AML-193 (cell line): ENCODE measurements at places on chromosomes 16 and 17.

DNA sequence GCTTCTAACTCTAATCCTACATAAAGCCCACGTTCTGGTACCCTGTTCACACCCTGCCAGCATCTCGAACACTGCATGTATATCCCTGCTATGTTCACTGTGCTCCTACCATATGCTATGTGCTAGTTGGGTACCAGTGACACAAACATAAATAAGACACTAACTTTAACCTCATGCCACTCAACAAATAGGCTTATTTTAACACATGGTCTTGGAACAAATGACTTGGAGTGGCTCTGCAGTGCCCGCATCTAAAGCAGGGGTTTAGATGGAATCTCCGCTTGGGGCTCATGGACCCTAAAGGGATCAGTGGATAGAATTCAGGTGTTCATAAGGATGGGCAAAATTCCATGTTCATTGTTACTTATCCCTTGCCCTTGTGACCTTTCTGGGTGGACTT, 175.7 kb upstream of the ZKSCAN2 start:
- DNase-seq = no peak

DNA sequence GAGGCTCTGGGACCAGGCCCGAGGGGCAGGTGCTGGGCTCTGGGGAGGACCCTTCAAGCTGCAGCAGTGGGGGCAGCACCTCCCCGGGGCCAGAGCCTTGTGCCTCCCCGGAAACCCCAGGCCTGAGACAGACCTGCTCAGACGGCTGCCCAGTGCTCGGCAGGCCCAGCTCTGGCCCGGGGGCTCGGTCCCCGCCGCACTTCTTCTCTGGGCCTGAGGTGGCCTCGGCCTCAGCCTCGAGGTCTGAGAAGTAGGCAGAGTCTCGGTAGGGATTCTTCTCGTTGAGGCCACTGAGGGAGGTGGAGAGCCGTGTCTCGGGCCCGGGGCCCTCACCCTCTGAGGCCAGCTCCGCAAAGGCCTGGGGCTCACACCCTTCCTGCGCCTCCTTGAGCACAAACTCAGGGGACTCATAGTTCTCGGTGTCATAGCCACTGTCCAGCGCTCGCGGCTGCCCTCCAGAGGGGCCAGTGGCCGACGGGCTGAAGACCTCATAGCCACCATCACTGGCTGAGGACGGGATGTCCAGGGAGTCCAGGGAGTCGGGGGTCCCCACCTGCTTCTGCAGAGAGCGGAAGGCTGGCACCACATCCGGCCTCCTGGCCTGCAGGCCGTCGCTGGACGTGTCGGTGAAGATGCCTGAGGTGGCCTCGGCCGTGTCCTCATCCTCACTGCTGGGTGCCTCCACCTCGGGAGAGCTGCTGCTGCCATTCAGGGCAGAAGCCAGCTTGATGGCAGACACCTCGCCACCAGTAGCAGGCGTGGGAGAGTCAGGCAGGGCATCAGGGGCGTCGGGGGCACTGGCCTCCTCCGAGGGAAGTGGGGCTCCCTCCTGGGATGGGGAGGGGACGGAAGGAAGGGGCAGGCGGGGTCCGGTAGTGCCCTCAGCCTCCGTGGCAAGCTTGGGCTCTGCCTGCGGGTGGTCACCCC, 44.3 kb upstream of the PVALEF start:
- no peak for DNase-seq

DNA sequence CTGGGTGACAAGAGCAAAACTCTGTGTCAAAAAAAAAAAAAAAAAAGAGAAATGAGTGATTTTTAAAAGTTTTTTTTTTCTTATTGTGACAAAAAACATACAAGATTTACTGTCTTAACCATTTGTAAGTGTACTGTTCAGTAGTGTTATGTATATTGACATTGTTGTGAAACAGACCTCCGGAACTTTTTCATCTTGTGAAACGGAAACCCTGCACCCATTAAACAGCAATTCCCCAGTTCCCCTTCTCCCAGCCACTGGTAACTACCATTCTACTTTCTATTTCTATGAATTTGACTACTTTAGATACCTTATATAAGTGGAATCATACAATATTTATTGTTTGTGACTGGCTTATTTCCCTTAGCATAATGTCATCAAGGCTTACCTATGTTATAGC, 18.7 kb downstream of the DUS2 start:
- DNase-seq = no peak

DNA sequence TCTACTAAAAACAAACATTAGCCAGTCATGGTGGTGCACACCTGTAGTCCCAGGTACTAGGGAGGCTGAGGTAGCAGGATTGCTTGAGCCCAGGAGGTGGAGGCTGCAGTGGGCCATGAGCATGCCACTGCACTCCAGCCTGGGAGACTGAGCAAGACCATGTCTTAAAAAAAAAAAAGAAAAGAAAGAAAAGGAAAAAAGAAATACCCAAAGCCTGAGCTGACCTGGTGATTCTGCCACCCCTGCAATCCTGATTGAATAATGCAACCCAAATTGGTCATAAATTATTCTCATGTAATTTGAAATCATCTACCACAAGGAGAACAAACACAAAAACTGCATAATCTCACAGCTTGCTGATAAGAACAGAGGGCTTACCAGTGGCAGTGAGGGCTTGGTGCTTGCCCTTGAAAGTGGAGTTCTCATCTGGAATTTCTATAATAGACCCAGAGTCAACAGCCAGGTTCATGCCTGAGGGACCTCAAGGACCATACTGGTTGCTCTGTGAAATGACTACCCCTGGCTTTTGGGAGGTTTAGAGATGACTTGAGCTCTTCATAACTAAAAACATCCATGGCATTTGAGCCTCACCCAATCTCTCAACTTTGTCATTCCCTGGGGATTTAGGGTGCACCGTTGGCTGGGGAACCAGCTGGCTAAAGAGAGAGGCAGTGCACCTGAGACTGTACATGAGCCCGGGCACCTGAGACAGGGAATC, 35.4 kb upstream of the TMC5 start:
- DNase-seq = no peak

DNA sequence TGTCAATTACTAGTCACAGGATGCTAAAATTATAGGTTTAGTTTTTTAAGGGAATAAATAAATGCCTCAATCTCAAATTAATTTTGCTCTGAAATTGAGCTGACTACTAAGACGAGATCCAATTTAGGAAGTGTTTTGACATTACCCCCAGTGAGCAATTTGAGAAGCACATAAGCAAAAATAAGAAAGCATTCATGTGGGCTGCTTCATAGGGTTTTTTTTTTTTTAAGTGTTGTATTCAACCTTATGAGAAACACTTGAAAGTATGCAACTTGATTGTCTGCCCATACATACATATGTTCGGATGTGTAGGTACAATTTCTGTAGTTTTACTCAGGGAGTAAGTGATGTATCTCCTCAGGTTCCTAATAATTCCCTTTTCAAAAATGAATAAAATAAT, 77.6 kb downstream of the PRKCA start:
- DNase-seq = no peak

DNA sequence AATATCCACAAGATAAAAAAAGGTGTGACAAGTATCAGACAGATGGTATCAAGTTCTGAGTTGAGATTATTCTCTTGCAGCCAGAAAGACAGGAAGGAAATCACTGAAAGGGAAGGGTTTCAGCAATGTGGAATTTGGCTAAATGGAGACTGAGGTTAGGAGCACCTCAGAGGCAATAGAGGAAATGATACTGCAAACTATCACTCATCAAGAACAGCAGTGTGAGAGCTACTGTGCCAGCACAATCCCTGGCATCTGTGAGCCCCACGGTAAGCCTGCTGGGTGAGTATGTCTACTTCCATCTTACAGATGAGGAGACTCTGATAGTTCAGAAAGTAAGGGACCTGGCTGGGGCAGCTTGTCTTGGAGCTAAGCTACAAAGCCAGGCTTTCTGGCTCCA, 162.0 kb downstream of the SALL1 start:
- no peak for DNase-seq

- no peak for DNase-seq
These were observed 34.4 kb upstream of the MLKL start for GRCh38 chr16:74735162-74735452.

DNA sequence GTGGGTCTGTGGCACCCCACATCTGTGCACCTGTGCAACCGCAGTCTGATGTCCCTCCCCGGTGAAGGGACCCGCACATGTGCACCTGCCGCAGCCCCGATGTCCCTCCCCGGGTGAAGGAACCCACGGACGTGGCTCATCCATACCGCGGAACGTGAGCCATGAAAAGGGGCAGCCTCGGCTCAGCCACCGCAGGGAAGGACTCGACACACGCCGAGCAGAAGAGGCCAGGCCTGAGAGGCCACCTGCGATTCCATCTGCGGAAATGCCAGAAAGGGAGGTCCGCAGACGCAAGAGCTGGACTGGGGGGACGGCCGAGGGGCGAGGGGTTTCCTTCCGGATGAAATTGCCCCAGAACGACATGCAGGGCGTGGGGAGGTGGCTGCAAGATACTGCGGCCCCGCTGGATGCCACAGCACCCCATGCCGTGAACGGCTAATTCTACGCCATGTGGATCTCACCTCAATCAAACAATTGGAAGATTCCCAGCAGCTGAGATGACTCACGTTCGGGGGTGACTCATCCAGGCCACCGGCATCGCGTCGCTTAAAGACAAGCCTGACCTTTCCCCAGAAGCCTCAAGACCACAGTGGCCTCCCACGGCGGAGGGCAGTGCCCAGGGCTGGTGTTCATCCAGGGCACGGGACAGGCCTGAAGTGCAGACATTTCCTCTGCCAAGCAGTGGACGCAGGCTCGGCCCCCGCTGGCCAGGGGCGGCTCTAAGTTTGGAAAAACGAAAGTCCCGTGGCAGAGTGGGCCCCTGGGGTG, 21.0 kb downstream of the SOX8 start:
- no peak for DNase-seq

DNA sequence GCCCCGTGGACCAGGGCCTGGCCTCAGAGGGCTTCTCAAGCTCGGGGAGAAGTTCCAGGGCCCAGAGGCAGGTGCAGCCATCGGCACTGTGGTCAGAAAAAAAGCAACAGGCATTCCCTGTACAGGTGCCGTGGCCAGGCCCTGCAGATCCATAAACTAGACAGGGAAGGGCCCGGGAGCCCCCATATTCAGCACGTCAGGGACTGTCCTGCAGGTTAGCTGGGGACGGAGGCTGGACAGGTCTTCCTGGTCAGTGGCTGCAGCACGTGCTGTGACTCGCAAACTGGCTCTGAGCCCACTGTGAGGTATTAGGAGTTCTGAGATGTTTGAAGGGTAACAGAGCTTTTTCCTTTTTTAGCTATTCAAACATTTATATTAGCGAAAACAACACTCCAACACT, 15.0 kb upstream of the C16orf95 start:
- no peak for DNase-seq

GRCh38 chr16:10578474-10579316, 1.7 kb downstream of the EMP2 start:
- no peak for DNase-seq

- no peak for DNase-seq
These were observed 8.6 kb upstream of the HS3ST2 start for GRCh38 chr16:22805326-22805725.

GRCh38 chr16:24999856-25000461, 15.2 kb downstream of the ARHGAP17 start:
- no peak for DNase-seq

GRCh38 chr17:67452681-67453554, 75.8 kb downstream of the PITPNC1 start:
- DNase-seq = no peak

- DNase-seq = no peak
These were observed 96.9 kb downstream of the RBFOX3 start for GRCh38 chr17:79513820-79514535.

DNA sequence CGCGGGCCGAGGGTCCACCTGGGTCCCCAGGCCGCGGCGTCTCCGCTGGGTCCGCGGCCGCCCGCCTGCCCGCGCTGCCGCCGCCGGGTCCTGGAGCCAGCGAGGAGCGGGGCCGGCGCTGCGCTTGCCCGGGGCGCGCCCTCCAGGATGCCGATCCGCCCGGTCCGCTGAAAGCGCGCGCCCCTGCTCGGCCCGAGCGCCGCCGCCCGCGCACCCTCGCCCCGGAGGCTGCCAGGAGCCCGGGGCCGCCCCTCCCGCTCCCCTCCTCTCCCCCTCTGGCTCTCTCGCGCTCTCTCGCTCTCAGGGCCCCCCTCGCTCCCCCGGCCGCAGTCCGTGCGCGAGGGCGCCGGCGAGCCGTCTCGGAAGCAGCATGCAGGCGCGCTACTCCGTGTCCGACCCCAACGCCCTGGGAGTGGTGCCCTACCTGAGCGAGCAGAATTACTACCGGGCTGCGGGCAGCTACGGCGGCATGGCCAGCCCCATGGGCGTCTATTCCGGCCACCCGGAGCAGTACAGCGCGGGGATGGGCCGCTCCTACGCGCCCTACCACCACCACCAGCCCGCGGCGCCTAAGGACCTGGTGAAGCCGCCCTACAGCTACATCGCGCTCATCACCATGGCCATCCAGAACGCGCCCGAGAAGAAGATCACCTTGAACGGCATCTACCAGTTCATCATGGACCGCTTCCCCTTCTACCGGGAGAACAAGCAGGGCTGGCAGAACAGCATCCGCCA, 504 bp downstream of the FOXC2 start:
- DNase-seq = no peak

- no peak for DNase-seq
These were observed 88.8 kb downstream of the ZDHHC7 start for GRCh38 chr16:84922351-84923120.

GRCh38 chr17:78602246-78602645, 25.1 kb upstream of the DNAH17 start:
- no peak for DNase-seq

- peak; percentile 28 for DNase-seq
These were observed 943 bp upstream of the COTL1 start for GRCh38 chr16:84618581-84619460.

GRCh38 chr16:12497526-12497925, 306.2 kb downstream of the CPPED1 start:
- no peak for DNase-seq

DNA sequence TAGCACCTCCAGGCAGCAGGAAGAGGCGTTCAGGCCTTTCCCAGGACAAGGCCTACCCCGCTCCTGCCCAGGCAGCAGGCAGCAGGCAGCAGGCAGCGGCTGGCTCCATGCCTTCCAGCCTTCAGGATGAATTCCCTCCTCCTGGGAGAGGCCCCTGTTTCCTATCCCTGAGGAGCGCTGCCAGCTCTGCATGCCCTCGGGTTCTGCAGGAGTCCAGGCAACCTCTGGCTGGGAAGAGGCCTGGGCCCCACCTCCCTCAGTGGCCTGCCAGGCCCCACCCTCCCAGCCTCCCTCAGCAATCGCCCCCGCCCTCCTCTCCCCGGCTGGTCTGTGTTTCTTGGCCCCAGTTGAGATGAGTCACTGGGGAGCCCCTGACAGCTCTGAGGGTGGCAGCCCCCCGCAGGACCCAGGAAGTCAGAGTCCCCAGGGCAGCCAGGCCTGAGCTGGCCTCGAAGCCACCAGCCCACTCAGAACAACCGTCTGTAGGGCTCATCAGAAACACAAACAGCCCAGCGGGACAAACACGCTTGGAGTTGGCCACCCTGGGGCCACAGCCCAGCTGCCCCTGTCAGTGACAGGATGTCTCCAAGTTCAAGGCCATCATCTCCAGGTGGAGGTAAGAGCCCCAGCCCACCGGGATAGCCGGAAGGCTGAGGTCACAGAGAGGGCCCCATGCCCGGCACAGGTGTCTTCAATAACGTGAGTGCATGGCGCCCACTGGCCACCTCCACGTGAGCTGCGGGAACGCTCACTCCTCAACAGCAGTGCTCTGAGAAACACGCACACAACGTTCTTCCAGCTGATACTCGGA, 39.5 kb upstream of the CIBAR2 start:
- no peak for DNase-seq
